Activated T-cell treated with anti-CD3 and anti-CD28 coated beads, Interleukin-2, amount 50 U/mL, for 48 hours (primary cell): ENCODE measurements at places on chromosomes 2 and 18.

DNA sequence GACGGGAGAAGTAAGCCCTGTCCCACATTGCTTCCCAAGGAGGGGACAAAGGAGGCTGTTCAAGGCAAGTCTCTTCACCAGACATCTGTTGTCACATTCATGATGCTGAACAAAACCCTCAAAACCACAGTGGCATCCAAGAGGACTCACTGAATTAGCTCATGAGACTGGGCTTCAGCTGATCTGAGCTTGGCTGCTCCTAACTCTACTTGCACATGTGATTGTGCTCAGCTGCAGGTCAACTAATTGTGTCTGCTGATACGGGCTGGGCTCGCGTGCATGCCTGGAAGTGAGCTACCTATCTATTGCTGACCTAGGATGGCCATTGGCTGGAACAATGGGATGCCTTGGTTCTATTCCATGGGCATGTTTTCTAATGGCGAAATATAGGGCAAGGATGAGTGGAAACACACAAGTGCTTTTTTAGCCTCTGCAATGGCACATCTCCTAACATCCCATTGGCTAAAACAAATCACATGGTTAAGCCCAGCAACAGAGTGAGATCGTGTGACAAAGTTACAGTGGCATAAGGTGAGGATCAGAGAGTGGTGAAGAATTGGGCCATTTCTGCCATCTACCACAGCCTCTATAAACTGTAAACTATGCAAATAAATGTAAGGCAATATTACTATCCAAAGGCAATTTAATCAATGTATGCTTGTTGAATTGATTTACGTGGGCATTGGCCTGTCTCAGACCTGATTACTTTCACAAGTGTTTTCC, 52.9 kb upstream of the CAPN13 start:
- no peak for DNase-seq

DNA sequence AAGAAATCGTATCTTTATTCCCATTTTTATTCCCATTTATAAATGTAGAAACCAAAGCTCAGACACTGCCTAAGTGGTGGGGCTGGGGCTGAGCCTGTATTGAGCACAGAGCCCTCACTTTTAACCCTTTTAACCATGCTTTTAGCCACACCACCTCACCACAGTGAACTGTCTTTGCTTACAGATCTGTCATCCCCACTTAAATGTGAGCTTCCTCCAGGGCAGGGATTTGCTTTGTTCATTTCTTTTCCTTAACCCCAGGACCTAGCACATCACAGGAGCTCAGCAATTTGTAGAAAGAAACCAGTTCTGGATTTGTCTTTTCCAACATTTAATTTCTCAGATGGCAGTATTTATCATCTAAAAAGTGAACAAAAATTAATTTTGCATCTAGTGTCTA, 2.2 kb downstream of the BOD1L2 start:
- DNase-seq, result no peak

DNA sequence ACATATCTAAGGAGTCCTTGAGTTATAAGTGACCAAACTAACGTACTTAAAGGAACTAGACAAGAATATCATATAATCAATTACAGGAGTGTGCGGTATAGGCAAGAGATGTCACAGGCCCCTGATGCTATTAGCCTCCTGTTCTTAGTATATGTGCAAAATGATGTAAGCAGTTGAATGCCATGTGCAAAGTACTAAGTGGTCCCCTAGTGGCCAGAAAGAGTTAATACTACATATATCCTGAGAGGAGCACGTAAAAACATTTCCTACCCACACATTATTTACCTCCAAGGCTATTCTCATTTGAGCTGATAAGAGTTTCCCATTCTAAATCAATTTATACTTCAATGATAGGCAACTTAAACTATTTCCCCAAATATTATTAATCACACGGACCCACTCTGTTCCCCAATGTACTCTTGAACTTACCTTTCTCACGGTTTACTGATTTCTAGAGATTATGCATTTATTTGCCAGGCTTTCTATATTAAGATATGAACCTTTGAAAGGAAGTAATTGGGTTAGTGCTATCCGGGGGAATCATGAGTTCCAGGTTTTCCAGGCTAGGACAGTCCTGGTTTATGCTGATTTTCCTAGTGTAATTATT, 158.0 kb upstream of the KLHL14 start:
- no peak for DNase-seq

- no peak for DNase-seq
Measured at GRCh38 chr2:111973701-111974100, 75.3 kb downstream of the MERTK start.

DNA sequence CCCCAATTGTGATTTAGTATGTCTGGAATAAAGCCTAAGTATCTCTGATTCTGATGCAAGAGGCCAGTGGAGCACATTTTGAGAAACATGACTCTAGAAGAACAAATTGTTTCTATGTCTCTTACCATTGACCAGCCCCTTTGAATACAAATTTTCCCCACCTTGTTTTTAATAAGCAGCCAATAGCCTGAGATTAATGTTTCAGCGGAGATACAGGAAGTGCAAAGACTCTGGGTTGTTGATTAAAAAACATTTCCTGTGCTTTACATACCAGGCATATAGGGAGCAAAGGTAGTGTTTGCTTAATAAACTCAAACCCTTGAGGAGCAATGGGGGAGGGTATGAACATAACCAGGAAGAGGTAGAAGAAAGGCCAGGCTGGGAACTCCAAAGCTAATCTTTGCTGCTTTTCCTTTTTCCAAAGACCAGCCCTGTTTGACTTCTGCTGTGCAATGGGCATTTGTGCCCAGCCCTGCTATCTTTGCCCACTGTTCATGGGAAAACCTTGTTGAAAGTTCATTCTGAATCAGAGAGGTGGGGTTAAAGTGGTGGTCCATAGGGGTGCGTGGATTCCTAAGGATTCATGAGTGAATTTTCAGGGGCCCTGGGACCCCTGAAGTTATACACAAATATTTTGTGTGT, 29.3 kb downstream of the UPP2 start:
- DNase-seq, result no peak
